ENCODE measurements at places on chromosomes 7 and 10.

DNA sequence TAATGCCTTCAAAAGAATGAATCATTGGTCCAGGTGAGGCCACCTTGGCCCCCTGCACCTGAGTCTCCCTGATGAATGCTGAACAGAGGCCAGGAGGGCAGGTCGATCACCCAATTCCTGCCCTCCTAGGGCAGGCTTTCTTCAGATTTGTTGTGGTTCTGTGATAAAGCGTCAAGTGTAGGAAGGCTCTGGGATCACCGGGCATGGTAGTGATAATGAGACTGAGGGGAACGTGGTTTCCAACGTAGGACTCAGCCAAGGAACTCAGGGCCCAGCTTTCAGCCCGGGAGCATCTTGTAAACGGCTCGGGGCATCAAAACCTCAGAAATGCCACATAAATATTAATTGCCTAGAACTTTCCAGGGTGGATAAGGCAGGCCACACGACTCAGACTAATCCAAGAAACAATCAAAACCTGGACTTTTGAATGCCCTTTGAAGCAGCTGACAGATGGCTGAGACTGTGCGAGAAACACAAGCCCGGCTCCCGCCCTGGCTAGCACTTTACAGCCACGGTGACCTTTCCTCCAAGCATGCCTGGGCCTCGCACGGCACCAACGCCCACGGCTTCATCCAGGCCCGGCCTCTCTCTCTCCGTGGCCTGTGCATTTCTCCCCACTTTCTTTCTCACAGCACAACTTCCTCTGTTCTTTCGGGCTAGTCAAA lies 239.3 kb upstream of the GRB10 start:
- DNase-seq: no peak

DNA sequence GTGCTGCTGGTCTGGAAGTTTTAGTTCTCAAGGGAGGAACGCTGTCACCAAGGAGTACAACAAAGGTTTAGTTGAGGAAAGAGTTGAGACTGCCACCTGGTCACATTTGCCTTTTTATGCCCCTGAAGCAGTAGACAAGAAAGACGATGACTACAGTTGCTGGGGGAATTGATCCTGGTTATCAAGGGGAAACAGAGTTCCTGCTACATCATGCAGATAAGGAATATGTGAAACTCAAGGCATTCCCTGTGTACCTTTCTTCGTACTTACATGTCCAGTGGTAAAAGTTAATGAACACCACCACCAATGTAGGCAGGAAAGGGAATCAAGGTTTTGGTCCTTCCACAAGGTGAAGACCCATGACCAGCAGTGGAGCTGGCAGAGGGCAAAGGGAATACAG lies 31.8 kb downstream of the SLC35B4 start:
- no peak for DNase-seq

DNA sequence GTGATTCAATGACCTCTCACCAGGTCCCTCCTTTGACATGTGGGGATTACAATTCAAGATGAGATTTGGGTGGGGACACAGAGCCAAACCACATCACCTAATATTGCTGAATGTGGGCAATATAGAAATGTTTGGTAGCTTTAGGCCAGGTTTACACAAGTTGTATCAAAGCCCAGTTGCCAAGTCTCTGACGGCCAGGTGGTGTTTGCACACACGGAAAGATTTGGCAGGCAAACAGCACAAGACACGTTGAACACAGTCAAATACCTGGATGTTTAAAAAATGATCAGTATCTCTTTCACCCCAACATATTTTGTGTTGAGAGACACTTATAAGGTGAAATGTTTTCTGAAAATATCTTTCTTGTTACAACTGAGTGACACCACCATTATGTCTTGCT lies 294.4 kb upstream of the MKI67 start:
- DNase-seq: no peak

GRCh38 chr7:134667899-134668298 lies 21.2 kb downstream of the BPGM start:
- DNase-seq: no peak

- DNase-seq: no peak
These were observed 8.4 kb downstream of the ARHGAP21 start for GRCh38 chr10:24715246-24715769.

DNA sequence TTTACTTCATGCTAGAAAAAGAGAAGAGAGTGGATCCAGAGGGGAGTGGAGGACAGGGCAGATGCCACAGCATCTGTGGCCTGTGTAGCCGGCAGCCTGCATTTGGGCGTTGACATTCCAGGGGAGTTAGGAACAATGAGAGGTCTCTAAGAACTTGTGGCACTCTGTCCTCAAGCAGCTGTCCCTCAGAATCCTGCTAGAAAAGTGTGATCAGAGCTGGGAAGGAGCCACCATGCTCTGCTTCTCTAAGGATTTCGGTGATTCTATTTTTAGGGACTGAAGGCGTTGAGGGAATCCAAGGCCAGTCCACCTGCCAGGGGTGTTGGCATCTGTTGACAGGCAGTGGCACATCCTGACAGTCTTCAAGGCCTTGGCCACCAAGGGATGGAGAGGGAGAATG lies 7.6 kb downstream of the LRIT2 start:
- no peak for DNase-seq

- DNase-seq: no peak
These were observed 3.3 kb upstream of the SMO start for GRCh38 chr7:129184981-129185670.

DNA sequence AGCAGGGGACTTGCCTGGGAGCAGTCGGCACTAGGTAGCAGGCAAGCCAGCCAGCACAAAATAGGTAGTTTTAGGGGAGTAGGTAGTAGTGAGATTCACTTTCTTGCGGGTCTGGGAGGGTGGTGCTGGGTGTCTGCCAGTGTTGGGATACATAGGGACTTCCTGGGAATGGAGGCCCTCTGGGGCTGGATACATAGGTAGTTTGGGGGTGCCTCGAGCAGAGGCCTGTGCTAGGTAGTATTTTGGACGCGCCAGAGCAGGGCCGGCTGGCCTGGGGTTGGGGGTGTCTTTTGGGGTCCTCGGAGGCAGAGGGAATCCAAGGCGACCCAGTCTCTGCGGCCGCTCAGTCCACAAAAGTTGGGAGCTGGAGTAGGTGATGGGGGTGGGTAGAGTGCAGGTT lies 2.0 kb upstream of the HOXA3 start:
- peak; percentile 16 for DNase-seq

DNA sequence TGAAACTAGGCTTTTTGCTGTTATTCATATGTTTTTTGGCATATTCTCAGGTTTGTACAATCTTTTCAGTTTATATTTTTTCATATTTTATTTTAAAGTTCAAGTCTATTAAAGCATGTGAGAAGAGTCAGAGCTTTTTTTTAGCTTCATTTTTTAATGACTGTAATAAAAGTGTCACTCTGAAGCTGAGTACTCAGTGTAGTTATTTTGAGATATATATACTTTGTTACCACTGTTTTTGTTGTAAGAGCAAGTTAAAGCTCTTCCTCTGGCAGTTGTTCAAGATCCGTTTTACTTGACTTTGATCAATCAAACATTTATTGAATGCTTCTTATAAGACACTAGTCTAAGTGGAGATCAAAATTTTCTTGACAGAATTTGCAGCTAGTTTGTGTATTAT lies 37.5 kb downstream of the CASD1 start:
- no peak for DNase-seq

DNA sequence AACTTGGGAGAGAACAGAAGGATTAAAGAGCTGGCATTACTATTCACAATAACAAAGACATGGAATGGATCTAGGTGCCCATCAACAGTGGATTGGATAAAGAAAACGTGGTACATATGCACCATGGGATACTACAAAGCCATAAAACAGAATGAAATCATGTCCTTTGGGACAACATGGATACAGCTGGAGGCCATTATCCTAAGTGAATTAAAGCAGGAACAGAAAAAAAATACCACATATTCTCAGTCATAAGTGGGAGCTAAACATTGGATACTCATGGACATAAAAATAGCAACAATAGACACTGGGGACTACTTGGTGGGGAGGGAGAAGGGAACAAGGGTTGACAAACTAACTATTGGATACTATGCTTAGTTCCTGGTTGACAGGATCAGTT lies 133.2 kb upstream of the ITGB1 start:
- DNase-seq: no peak

DNA sequence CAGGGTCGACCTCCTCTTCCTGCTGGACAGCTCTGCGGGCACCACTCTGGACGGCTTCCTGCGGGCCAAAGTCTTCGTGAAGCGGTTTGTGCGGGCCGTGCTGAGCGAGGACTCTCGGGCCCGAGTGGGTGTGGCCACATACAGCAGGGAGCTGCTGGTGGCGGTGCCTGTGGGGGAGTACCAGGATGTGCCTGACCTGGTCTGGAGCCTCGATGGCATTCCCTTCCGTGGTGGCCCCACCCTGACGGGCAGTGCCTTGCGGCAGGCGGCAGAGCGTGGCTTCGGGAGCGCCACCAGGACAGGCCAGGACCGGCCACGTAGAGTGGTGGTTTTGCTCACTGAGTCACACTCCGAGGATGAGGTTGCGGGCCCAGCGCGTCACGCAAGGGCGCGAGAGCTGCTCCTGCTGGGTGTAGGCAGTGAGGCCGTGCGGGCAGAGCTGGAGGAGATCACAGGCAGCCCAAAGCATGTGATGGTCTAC lies 46.9 kb downstream of the VWA2 start:
- DNase-seq: no peak

DNA sequence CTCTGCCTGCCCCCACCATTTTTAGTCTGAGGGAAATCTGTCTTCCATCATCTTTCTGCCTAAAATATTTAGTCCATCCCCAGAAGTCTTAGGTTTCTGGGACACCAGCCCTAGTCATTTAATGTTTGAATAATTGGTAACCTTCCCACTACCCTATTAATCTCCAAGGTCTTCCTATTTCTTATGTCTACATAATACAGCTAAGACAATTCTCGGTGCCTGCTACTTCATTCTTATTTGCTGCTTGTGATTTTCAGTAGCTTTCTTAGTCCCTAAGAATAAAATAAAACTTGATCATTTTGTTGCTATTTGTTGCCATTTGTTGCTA lies 11.1 kb downstream of the RALA start:
- no peak for DNase-seq

DNA sequence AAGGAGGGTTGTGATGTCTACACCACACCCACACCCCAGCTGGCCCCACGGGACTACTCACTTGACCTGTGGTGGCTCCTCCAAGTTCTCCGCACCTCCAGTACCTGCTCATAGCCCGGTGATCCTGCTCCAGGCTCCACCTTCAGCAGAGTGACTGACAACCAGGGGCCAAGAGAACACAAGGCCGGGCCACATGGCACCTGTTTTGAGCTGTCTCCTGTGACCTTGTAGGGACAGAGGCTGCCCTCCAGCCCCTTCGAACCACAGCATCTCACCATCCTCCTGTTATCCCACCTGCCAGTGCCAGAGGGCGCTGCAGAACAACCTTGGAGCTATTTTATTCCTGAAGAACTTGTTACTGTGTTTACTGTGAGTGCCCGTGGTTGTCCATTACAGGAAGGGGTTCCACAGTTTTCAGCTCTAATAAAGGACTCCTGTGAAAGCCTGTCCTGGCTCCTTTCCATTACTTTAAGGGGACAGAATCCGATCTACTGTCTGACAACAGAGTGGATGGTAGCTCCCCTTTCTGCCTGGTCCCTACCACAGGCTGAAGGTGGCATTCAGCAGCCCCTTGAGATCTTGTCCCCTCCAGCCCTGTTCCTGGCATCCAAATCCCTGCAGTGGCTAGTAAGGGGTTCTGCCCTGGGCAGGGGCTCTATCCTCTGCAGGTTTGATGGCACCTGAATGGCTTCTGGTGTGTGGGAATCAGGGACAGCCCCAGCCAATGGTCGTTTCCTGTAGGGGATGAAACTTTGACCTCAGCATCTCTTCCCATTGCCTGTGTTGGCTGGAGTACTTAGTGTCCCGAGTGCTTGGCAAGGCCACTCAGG lies 50.8 kb downstream of the C10orf120 start:
- DNase-seq: no peak

- DNase-seq: no peak
These were observed 376 bp downstream of the GNA12 start for GRCh38 chr7:2843711-2844152.

DNA sequence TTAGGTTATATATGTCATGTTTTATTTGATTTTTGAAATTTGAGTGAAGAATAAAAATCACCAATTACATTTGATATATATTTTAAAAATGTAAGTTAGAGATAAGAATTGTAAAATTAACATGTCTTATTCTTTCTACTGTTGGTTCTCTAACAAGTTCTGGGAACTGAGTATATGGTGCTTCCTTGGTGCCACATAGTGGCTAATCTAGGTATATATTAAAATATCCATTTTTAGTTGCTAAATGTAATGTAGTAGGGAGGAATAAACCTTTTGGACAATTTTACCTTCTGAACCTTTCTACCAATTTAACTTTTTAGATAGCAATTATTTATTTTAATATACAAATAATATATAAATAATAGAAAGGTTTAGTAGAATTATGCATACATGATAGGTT lies 17.5 kb downstream of the CFAP69 start:
- DNase-seq: no peak

DNA sequence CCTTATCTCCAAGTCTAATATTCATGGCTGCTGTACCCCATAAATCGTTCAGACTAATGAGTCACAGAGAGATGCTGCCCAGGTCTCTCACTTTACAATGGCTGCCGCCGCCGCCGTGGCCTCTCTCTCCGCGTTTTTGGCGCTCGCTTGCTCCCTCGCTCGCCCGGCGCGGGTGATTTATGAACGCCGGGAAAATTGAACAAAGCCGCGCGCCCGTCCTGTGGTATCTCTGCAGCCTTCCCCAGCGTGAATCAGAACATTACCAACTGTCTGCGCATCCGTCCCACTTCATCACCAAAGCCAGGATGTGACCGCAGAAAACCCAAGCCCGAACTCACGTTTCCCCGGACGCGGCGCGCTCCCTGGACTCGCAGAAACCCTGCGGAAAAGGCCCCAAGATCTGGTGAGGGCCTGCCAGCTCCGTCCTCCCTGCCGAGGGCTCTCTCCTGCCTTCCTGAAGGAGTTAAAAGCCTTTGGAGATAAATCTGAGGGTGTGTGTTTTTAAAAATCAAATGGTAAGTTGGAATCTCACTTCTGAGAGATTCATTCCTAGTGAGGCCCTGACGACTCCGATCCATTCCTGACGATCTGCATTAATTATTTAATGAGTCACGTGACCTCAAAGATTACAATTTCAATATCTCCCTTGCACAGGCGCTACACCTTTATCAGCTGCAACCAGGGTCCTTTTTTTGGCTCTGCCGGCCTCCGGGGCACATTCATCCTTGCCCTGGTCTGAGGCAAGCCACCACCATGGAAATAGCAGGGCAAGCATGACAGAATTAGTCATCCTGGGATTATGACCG lies 6.3 kb downstream of the HOXA4 start:
- DNase-seq: no peak

DNA sequence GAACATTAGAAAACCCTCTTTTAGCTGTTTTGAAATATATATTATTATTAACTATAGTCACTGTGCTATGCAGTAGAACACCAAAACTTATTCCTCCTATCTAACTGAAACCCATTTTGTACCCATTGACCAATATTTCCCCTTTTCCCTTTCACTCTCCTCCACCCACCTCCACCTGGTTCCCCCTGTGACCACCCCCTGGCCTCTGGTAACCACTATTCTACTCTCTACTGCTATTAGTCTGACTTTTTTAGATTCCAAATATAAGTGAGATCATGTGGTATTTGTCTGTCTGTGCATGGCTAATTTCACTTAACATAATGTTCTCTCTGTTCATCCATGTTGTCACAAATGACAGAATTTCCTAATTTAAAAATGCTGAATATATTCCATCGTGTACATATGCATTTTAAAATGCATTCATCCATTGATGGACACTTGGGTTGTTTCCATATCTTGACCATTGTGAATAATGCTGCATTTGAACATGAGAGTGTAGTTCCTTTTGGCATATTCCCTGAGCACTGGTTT lies 18.7 kb downstream of the TBC1D12 start:
- DNase-seq: no peak

- no peak for DNase-seq
These were observed 78.4 kb upstream of the PALS2 start for GRCh38 chr7:24494832-24495231.

GRCh38 chr10:121525251-121526134 lies 72.8 kb downstream of the FGFR2 start:
- no peak for DNase-seq

Data from activated T-cell treated with anti-CD3 and anti-CD28 coated beads, Interleukin-2, amount 50 U/mL, for 1 hour (primary cell).